ENCODE measurements at places on chromosomes 11 and 22.

DNA sequence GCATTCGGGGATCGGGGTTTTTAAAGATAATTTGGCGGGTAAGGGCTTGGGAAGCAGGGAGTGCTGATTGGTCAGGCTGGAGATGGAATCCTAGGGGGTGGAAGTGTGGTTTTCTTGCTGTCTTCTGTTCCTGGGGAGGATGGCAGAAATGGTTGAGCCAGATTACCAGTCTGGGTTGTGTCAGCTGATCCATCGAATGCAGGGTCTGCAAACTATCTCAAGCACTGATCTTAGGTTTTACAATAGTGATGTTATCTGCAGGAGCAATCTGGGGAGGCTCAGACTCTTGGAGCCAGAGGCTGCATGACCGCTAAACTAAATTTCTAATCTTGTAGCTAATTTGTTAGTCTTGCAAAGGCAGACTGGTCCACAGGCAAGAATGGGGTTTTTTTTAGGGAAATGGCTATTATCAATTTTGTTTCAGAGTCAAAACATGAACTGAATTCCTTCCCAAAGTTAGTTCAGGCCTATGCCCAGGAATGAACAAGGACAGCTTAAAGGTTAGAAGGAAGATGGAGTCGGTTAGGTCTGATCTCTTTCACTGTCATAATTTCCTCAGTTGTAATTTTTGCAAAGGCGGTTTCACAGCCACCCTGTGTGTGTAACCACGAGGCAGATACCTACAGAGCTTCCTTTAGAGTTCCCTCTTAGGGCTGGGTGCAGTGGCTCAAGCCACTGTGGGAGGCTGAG, 10.2 kb downstream of the SCGB1A1 start:
- DNase-seq: no peak

GRCh38 chr11:17734986-17735817, 621 bp downstream of the KCNC1 start:
- DNase-seq: peak; percentile 75

DNA sequence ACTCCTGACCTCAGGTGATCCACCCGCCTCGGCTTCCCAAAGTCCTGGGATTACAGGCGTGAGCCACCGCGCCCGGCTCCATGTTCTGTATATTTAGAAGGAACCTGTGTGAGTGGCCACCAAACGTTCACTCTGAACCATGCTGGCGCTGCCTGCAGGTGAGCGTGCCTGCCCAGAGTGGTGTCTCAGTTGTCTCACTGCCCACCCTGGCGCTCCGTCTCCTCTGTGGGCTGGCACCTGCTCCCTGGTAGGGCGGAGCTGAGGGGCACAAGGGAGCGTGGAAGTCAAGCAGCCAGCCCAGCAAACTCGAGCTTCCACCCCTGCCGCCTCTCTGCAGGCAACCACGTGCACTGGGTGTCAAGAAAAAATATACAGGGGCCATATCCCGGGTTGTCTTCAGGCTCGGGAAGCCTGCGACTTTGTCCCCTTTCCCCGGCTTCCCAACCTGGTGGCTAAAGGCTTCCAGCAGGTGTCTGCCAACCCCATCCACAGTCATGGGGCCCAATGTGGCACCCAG, 16.7 kb downstream of the TXN2 start:
- no peak for DNase-seq

DNA sequence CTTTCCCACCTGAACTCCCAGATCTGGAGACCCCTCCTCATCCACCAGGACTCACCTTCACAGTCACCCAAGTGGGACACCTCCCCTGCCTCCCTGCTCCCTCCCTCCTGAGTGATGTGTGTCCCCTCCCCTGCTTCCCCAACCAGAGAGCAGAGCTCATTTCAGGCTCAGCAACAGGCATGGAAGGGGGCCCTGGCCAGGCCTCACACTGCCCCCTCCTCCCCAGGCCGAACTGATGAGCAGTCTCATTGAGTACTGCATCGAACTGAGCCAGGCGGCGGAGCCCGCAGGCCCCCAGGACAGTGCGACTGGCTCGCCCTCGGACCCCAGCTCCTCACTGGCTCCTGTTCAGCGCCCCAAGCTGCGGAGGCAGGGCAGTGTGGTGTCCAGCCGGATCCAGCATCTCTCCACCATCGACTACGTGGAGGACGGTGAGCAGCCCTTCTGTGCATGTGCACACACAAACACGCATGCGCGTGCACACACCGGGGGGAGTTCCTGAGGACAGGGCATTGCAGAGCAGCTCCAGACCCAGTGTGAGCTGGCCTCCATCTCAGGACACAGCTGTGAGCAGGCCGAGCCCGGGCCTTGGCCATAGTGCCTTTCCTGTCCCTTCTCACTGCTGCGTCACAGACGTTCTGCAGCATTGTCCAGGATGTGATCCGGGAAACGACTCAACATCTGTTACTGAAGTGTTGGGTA, 17.8 kb upstream of the NEAT1 start:
- no peak for DNase-seq

- DNase-seq: no peak
These were observed 16.4 kb upstream of the ASCC2 start for GRCh38 chr22:29854432-29854831.

DNA sequence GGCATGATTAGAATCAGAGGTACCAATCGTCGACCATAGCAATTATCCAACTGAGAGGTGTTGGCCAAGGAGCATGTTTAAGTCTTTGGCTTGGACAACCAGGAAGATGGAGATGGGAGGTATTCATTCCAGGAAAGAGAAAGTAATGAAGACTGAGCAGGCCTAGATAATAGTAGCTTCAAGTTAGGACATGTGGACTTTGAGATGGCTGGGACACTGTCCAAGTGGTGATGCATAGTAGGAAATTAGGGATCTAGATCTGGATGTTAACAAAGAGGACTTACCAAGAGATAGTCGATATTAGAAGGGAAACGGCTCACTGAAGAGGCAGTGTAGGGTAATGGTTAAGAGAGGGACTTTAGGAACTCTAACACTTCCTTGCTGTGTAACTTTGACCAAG, 266.7 kb downstream of the FAM76B start:
- DNase-seq: no peak

Data from ACHN (cell line).